ENCODE measurements at places on chromosomes 7 and 10. TPM values are rescaled to one million over a fixed set of nuclear protein-coding genes. Genes with fewer than 3 reads are reported as not detected.

OR6B1 gene
- not detected for total RNA-seq

- DNase-seq: no peak
- no peaks in the 10 kb centered on the region for H3K27me3 ChIP-seq
- peak overlapping the region; percentile 86 for H3K27ac ChIP-seq
- H3K4me3 ChIP-seq: peak overlapping the region; percentile 65
- peaks cover 2% of the 10 kb centered on the region for H3K4me1 ChIP-seq
- no peaks in the 10 kb centered on the region for H3K36me3 ChIP-seq
Measured at GRCh38 chr10:58384544-58384998, 639 bp upstream of the TFAM start.

DNA sequence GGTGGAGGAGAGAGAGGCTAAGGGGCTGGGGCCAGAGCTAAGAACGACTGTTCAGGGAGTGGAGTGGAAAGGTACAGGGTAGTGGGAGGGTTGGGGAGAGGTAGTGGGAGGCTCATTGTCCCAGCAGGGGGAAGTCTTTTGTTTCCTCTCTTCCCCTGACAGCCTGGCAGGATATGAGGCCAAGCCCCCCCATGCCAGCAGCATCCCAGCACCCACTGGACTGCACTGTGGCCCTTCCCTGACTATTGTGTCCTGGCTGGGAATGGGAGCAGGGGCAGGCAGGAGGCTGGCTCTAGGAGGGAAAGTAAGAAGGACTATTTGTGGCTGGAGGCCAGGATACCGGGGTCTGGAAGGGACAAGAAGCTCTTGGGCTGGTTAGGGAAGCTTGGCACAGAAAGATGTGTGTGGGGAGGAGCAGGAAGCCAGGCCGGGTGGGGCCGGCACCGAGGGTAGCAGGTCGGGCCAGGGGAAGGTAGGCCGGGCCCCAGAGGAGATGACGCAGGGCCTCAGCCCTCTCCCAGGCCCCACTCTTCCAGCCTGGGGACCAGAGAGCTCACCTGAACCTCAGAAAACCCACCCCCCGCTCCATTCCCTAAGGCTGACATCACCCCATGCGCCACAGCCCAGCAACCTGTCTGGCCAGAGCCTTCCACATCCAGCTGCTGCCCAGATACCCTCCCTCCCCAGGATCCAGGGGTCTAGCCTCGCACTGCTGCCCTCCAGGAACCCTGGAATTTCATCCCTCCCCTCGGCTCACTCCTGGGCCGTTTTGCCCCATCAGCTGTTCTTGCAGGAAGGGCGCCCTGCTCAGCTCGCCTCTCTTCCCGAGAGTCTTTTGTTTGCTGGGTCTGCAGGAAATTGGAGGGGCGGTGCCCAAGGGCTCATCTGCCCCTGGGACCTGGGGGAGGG, 8.8 kb upstream of the EPHB4 start:
- no peaks in the 10 kb centered on the region for H3K27me3 ChIP-seq
- peaks cover 43% of the 10 kb centered on the region for H3K4me1 ChIP-seq

PDZD7 gene
- 0.09 TPM for total RNA-seq

GRCh38 chr10:43192884-43193283, 54.6 kb downstream of the CSGALNACT2 start:
- no peaks in the 10 kb centered on the region for H3K36me3 ChIP-seq
- H3K27me3 ChIP-seq: no peaks in the 10 kb centered on the region
- no peak overlapping the region for H3K27ac ChIP-seq
- no peaks in the 10 kb centered on the region for H3K4me1 ChIP-seq

DNA sequence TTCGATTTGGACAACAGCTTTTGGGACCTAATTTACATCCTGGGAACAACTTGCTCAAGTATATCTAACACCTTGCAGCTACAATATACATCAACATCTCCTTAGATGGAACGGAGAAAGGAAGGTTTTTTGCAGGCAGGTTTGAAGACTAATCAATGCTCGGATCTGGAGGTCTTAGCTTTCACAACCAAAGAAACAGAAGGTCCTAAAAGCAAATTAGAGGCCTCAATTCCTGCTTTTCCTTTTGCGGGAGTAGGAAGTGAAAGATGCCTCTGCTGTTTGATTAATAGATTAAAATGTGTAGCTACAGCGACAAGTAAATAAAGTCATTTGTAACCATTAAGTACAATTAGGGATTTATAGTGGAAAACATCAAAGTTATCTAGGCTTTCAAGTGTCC, 3.7 kb upstream of the SP8 start:
- H3K4me1 ChIP-seq: peaks cover 22% of the 10 kb centered on the region
- no peak overlapping the region for H3K27ac ChIP-seq
- no peak for DNase-seq
- peaks cover 57% of the 10 kb centered on the region for H3K27me3 ChIP-seq

DNA sequence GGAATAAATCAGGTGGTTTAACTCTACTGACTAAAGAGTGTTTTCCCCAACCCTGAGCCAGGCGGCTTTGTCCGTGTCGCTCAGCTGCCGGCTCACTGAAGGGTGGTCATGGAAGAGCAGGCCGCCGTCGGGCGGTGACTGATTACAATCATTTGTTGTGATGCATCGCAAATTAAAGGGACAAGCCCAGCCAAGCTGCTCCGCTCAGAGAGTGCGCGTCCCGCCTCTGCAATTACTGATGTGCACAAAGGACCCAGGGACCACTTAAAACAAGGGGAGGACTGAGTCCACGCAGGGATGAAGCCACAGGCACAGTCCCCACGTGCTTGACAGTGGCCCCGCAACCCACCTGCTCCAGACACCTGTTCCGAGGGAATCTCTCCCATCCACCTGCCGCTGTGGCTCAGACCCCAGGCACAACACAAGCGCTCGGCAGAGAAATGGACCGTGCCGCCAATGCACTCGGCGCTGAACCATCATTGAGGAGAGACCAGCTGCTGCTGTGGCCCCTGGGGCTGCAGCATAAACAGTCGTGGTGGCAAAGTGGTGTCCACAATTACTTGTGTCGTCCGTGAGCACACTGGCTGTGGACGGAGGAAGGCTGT, 526.5 kb downstream of the PTPRN2 start:
- no peak overlapping the region for H3K4me3 ChIP-seq
- no peaks in the 10 kb centered on the region for H3K4me1 ChIP-seq
- H3K27ac ChIP-seq: no peak overlapping the region
- DNase-seq: no peak
- H3K27me3 ChIP-seq: no peaks in the 10 kb centered on the region
- H3K36me3 ChIP-seq: no peaks in the 10 kb centered on the region

GRCh38 chr7:102063690-102064180, 222.9 kb upstream of the SH2B2 start:
- no peak for DNase-seq
- H3K4me1 ChIP-seq: no peaks in the 10 kb centered on the region
- no peaks in the 10 kb centered on the region for H3K36me3 ChIP-seq
- no peak overlapping the region for H3K27ac ChIP-seq
- no peak overlapping the region for H3K4me3 ChIP-seq
- H3K27me3 ChIP-seq: no peaks in the 10 kb centered on the region

OPN1SW gene
- total RNA-seq: not detected

DNA sequence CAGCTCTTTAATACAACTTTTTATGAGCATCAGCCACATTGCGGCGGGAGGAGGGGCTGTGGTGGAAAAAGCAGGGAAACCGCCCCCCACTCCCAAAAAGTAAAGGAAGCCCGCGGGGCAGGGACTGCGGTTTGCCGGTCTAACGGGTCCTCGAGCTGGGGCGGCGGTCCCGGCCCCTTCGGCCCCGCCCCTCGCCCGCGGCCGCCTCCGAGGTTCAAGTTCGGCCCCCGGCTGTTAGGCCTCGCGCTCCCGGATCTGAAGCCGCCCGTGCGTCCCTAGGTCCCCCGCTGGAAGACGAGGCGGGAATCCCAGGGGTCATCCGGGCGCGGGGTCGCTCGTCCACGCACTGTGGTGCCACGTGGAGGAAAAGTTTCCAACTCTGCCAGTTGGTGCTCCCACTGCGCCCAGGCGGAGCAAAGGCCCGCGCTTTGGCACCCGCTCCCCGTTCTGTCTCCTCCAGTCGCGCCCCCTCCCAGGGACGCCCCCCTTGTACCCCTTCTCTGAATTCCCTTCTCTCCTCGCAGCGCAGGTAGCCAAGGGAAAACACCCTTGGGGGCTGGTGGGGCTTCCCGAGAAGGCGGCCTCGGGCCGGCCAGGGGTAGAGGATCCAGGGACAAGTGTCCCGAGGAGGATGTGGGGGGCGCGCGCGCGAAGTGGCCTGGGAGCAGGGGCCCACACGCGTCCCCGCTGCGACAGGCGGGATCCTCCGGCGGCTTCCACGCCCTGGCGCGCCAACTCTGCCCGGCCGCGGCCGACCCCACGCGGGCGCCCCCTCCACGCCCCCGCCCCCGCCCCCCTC, 798 bp upstream of the AUTS2 start:
- no peaks in the 10 kb centered on the region for H3K36me3 ChIP-seq
- peak; percentile 56 for DNase-seq
- H3K4me3 ChIP-seq: peak overlapping the region; percentile 57

GRCh38 chr10:126917375-126917774, 12.1 kb downstream of the DOCK1 start:
- no peaks in the 10 kb centered on the region for H3K36me3 ChIP-seq
- no peaks in the 10 kb centered on the region for H3K27me3 ChIP-seq
- DNase-seq: no peak
- peaks cover 19% of the 10 kb centered on the region for H3K4me1 ChIP-seq
- no peak overlapping the region for H3K4me3 ChIP-seq

- no peaks in the 10 kb centered on the region for H3K36me3 ChIP-seq
- H3K27me3 ChIP-seq: no peaks in the 10 kb centered on the region
- no peak overlapping the region for H3K4me3 ChIP-seq
Measured at GRCh38 chr10:107059068-107059804, 105.3 kb downstream of the SORCS1 start.

DNA sequence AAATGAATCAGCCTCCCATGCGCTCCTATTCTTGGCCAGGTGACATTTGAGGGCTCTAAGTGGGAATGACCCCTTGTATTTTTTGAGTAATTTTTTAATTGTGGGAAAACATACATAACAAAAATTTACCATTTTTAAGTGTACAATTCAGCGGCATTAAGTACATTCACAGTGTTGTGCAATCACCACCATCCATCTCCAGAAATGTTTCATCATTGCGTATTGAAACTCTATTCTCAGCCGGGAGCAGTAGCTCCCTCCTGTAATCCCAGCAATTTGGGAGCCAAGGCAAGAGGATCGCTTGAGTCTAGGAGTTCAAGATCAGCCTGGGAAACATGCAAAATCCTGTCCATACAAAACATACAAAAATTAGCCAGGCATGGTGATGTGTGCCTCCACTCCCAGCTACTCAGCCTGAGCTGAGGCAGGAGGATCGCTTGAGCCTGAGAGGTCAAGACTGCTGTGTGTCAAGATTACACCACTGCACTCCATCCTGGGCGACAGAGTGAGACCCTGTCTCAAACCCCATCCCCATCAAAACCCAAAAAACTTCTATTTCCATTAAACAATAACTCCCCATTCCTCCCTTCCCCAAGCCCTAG, 2.5 kb downstream of the ANTXRL start:
- DNase-seq: no peak
- no peaks in the 10 kb centered on the region for H3K36me3 ChIP-seq
- peaks cover 5% of the 10 kb centered on the region for H3K4me1 ChIP-seq
- H3K4me3 ChIP-seq: no peak overlapping the region
- H3K27ac ChIP-seq: no peak overlapping the region

All from liver (tissue), 10 donors.